Urinary bladder (tissue), 4 donors: ENCODE measurements at places on chromosomes 2 and 18. TPM values are rescaled to one million over a fixed set of nuclear protein-coding genes. Genes with fewer than 3 reads are reported as not detected.

GRCh38 chr2:224775647-224776046 is 59.5 kb upstream of the CCDC195 start:
- no peak for DNase-seq

GRCh38 chr18:26336572-26336971 is 110.3 kb downstream of the TAF4B start:
- no peak for DNase-seq

GRCh38 chr2:168705534-168706470 is 96.6 kb upstream of the NOSTRIN start:
- DNase-seq, result no peak

The SNRNP27 gene
- 39.6 TPM for total RNA-seq

The SRD5A2 gene
- 16.2 TPM for total RNA-seq

- DNase-seq, result no peak
These were observed 8.2 kb upstream of the TUBB6 start for GRCh38 chr18:12299862-12300261.

The TMEM182 gene
- 28.0 TPM for total RNA-seq

The KYNU gene
- 9.8 TPM for total RNA-seq
